ENCODE measurements at places on chromosomes 5 and 9.
A peak's percentile ranks its signal among the peaks of the same experiment; 100 is the strongest.

DNA sequence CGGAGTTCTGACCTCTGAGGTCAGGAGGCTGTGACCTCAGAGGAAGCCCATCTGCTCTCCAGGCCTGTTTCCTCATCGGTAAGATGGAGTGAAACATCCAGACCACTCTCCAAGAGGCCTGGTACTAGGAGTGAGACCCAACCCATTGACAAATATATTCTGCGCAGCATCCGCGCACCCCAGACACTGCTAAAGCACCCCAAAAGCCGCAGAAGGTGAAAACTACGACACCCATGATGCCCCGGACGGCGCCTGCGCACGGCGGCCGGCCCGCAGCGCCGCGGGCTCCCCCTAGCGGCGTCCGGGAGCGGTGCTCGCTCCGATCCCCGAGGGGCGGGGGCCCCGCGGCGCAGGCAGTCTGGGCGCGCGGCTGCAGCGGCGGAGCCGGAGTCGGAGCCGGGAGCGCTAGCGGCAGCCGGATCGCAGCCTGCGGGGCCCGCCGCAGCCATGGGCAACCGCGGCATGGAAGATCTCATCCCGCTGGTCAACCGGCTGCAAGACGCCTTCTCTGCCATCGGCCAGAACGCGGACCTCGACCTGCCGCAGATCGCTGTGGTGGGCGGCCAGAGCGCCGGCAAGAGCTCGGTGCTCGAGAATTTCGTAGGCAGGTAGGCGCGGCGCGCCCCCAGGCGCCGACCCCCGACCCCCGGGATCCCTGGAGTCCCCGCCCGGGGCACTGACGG is at the start of gene DNM1:
Gene DNM1, plus strand, starts transcription at position 356 of the 683 bp plus-strand sequence. Its CDS starts 92 bp downstream, at position 448.
- peak; percentile 50 for DNase-seq

DNA sequence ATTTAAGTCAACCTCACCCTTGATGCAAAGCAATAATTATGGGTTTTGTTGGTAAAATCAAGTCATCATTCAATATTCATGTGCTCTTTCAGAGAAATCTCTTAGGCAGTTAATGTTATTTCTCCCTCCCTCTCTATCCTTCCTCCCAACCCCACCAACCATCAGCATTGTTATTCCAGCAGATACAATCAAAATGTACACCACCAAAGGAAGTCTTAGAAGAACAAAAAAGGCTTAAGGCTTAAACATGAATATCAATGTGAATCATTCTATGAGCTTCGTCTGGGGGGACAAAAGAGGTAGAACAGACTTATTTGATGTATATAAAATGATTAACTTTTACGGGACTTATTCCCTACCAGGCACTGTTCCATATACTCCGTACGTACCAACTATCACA is 404.4 kb downstream of the ARHGEF28 start:
- no peak for DNase-seq

DNA sequence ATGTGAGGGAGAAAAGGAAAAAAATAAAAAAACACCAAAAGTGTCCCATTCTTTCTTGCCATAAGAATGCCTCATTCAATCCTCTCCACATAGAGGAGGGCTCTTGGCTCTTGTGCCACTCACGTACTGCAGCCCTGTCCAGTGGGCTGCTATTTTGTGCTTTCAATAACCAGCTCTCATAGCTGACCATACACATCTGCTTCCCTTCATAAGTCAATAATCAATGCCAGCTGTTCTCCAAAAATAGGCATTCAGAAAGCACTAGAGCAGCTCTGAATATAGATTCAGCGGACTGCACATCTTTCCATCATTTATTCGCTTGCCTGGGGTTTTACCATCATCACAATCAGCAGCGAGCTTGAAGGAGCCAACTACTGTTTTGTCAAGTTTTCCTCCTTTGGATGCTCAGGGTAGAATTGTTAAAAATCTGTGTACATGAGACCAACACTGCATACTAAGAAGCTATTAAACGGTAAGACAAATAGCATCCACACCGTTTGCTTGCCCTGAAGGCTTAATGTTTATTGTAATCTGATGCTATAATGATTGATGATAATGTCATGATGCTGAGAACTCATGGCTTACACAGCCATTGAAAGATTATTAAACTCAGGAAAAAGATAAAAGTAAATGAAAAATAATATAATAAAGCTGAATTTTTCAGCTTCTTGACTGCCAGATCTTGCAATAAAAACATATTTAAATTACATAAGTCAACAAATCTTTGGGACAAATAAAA is 80.0 kb downstream of the OXCT1 start:
- DNase-seq = no peak

GRCh38 chr5:181221105-181221791 is 1.8 kb upstream of the TRIM41 start:
- no peak for DNase-seq

- DNase-seq = no peak
Measured at GRCh38 chr5:64790210-64790609, 21.5 kb downstream of the CWC27 start.

GRCh38 chr5:129496421-129496820 is 36.3 kb downstream of the ADAMTS19 start:
- DNase-seq = no peak

DNA sequence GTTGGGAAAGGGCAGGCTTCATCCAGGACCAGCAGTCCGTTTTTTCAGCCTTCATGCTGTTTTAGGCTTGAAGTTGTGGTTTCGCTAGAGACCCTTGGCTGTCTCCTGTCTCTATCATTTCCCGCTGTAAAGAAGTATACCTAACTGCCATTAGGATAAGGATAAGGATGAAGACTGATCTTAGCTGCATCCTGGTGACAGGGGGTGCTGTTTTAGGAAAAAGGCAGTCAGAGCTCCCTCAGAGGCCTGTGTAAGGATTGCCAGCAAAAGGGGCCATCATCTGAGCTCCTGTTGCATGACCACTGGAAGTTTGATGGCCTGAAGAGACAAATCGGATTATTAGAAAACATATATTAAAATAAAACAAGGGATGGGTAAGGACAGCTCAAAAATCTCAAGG is 64.8 kb upstream of the FGF10 start:
- DNase-seq = no peak

DNA sequence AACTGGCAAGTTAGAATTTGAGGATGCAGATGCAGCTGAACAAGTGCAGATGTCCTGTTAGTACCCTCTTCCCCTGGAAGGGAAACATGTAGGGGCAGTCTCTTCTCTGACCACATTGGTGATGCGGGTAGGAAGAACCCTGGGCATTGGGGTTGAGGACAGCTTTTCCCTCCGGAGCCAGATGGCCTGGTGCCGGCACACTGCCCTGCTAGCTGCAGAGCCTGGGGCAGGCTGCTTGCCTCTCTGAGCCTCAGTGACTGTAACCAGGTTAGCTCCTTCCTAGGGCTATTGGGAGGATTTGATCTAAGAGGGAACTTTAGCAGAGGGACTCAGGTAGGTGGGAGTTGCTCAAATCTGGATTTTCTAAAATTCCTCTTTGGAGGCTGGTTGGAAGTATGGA is 148.4 kb downstream of the HSPA4 start:
- DNase-seq = no peak

GRCh38 chr5:63727583-63727982 is 234.7 kb downstream of the HTR1A start:
- DNase-seq = no peak

GRCh38 chr5:126961702-126962101 is 68.7 kb downstream of the MARCHF3 start:
- DNase-seq = no peak

GRCh38 chr5:91170266-91170665 is 212.9 kb downstream of the ARRDC3 start:
- no peak for DNase-seq

- no peak for DNase-seq
Measured at GRCh38 chr5:78362220-78362619, 1.8 kb downstream of the SCAMP1 start.

- DNase-seq = no peak
Measured at GRCh38 chr9:128625391-128626146, 31.1 kb downstream of the DYNC2I2 start.

GRCh38 chr5:137705106-137705505 is 30.8 kb downstream of the KLHL3 start:
- no peak for DNase-seq

- DNase-seq = no peak
Measured at GRCh38 chr5:114977979-114978573, 191.6 kb downstream of the TRIM36 start.

DNA sequence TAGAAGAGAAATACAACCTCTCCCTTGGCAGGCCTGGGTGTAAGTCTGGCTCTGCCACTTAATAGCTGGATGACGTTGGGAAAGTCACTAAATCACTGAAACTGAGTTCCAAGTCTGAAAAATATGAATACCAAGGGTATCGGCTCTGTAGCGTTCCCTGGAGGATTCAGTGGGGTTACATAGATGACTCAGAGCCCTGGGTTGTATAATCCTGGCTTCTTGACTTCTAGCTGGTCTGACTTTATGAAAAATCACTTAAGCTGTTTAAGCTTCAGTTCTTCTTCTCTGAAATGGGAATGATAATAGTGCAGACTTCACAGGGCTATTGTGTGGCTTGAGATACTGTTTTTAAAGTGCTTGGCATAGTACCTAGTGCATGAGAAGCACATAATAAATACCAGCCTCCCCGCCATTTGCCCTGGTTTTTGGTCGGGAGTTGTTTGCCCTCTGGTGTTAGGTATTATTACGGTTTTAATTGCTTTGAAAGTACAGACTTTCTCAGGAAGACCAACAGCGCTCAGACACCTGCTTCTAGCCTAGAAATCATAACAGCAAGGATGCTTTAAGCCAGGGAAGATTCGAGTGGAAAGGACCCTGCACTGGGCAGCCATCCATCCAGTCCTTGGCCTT is 43.0 kb downstream of the CYFIP2 start:
- no peak for DNase-seq

DNA sequence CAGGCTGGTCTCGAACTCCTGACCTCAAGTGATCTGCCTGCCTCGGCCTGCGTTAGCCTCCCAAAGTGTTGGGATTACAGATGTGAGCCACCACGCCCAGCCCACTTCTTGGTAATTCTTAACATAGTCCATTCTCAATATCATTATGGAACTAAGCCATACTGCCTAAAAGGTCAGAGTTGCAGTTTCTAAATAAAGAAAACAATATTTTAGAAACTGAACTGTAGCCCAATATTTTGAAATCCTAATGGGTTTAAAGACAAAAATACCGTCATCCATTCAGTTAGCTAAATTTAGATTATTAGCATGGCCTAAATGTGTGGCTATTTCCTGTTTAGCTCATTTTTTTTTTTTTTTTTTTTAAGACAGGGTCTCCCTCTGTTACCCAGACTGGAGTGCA is 99.5 kb downstream of the USP20 start:
- DNase-seq = no peak

GRCh38 chr5:14756478-14756877 is 92.0 kb downstream of the OTULIN start:
- DNase-seq = no peak

DNA sequence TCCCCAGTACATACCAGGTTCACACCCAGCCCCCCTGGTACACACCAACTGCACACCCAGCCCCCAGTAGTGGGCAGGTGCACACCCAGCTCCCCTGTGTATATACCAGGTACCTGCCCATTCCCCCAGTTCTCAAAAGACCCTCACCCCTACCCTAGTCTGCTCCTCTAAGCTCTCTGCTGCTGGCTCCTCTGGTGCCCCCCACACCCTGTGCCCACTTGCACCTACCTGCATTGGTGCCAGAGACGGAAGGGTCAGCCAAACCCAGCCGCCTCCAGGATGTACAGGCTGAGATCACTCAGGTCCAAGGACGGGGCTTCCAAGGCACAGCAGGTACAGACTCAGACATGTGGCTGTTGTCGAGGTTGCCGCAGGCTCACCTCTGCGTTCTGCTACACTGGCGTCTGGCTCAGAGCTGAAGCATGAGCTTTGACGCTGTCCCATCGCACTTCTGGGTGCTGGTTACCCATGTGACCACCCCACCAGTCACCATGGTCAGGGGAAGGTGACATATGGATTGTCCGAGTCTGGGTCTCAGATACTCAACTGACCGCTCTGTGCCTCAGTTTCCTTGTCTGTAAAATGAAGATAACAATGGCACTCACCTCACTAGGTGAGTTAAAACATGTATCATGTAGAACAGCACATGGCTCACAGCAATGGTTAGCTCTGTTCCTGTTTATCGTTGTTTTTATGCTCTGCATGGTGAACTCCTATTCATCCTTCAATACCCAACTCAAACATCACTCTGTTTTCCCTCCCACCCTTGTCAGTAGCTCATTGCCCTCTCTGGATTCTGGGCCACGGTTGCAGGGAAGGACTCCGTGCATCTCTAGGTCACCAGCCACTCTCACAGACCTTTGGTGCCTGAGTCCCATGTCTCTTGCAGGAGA is 45.3 kb upstream of the SUSD3 start:
- DNase-seq = no peak

DNA sequence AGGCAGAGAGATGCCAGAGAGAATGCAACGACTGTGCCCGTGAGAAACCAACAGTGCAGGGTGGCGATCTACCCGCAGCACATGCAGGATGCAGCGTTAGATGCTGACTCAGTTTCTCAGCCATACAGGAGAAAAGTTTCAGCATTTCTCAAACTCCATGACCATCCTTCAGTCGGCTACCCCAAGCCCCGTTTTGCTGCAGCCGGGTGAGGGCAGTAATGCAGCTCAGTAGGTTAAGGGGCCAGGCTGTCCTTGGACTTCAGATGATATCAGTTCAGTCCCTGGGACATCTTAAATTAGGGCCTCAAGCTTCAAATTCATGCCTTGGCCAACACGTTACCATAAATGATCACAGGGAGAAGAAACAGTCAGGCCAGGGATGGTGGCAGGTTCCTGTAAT is 125.5 kb downstream of the PALM2AKAP2 start:
- DNase-seq = no peak

DNA sequence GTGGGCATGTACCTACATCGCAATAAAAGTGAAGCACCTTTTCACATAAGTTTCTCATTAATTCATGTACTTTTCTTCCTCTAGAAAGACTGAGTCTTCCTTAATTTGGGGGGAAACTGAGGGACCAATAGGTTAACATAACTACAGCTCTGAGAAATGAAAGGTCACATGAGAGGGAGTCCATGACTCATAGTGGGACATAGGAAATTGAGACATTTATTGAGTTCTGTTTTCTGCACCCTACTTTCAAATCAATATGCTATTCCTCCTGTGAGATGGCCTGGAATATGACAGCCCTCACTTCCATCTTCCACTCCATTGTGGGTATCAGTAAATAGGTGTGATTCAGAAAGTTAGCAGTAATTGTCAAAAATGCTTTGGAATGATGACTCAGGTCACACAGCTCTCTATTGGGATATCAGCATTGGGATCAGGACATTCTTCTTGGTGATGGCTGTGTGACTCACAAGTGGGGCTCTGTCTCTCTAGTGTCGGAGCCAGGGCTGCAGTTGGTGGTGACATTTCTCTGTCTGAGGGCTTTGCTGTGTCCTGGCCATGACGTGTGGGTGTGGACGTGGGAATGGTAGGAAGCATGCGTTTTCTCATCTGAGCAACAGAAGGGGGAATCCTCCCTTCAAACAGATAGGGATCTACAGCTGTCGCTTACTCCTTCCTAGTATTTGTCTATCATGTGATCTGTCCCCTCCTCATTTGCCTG is 125.0 kb downstream of the TRIO start:
- DNase-seq = no peak

GRCh38 chr5:172707285-172708182 is 63.5 kb downstream of the DUSP1 start:
- DNase-seq = no peak

Data from stimulated activated CD8-positive, alpha-beta memory T cell treated with anti-CD3 and anti-CD28 coated beads, Interleukin-2, amount 100 ng/mL, for 48 hours (primary cell).